Stimulated activated CD8-positive, alpha-beta memory T cell treated with anti-CD3 and anti-CD28 coated beads, Interleukin-4, amount 100 ng/mL, for 4 hours (primary cell): ENCODE measurements at places on chromosomes 5 and 9.

DNA sequence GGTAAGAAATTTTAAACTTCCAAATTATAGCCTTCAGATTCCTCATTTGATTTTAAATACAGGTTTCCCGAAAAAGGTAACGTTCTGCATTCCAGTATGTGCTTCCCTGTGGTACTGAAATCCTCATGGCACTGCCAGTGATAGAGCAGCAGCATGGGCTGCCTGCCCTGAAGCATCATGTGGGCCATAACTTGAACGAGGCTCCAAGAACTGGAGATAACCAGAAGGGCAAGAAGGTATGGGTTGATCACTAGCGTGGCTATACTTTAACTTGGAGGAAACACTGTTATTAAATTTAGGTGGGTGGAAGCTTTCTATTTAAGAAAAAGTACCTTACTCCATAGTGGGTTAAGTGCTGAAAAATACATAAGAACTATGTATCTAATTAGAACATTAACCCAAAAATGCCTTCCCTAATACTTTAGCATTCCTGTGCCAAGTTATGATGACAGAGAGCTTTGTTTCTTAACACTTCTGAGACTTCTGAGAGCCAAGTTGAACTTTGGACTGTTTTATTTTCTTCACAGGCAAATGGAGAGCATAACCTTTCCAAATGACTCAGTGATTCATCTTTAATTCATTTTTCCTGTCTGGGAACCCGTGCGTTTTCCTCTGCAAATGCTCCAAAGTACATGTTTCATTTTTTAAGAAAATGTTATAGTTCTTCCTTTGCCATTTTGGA lies 191.5 kb upstream of the GNA14 start:
- no peak for DNase-seq

- DNase-seq, result no peak
Observed at GRCh38 chr5:61624553-61625136, 292.6 kb downstream of the ZSWIM6 start.

DNA sequence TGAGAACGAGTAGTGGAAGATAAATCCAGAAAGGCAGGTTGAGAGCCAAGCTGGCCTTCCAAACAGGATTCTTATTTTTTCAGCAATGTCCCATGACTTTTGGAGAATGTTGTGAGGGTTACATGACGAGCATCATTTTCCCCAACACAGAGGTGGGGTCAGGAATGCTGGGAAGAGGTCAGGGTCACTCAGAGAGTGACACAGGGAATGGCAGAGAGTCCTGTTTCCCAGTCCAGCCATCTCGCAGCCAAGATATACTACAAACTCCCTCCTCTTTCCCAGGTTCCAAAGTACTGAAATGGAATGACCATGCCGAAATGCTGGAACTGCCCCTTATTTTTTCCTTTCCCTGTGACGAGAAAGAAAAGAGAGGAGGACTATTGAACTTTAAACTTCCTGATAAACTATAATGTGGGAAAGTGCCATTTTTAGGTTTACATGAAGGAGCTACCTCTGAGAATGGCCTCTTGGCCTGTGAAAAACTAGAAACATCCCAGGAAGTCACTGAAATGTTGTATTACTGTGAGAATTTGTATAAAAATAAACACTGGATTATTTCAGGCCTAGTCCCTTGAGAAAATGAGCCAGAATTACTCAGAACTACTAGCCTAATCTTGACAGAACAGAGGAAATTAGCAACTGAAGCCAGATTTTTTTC lies 420.4 kb downstream of the CETN3 start:
- no peak for DNase-seq

GRCh38 chr9:99189887-99190596 lies 31.7 kb downstream of the ALG2 start:
- DNase-seq, result no peak

DNA sequence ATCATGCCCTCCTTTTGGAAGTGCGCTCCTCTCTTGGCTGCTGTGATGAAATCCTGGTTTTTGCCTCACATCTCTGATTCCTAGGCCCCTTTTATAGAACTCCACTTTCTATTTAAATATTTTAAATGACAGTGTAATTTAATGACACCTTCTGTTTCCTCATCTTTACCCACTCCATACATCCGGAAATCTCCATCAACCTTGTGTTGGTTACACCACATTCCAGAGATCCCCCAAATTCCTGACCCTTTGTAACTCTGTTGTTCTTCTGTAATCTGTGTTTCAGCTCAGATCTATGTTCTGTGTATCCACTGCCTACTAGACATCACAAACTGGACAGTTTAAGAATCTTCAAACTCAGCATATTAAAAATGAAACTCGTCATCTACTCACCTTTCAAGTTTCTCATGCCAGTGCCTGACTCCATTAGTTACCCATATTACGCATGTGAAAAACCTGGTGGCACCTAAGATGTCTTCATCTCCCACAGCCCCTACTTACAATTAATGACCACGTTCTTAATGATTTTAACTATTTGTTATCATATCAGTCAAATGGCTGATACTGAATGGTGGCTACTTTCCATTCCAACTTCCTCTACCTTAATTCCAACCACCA lies 25.1 kb downstream of the PARP8 start:
- no peak for DNase-seq

DNA sequence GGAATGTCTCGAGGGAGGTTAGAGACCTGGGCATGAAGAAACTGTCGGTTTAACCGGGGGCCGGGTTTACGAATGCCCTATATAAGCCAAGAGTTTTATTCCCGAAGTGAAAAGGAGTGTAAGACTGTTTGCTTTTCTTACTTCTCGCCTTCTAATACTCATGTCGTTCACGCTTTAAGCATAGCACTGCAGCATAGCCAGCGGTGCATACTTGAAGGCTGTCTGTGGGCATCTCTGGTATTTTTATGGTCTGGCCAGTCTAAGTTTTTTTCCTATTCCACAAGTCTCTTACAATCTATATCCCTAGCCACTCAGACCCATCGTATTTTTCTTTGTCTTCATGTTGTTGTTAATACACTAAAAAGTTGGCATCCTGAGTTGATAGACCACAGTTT lies 1.2 kb downstream of the UHRF2 start:
- no peak for DNase-seq

- no peak for DNase-seq
Observed at GRCh38 chr5:72378639-72379289, 58.6 kb downstream of the PTCD2 start.

- no peak for DNase-seq
Observed at GRCh38 chr5:126079266-126079665, 343.9 kb upstream of the GRAMD2B start.

- no peak for DNase-seq
Observed at GRCh38 chr9:33017283-33018041, 7.6 kb upstream of the DNAJA1 start.

- DNase-seq, result no peak
Observed at GRCh38 chr5:175521313-175521833, 43.0 kb downstream of the SFXN1 start.

GRCh38 chr5:142425286-142426065 lies 100.7 kb upstream of the SPRY4 start:
- no peak for DNase-seq

DNA sequence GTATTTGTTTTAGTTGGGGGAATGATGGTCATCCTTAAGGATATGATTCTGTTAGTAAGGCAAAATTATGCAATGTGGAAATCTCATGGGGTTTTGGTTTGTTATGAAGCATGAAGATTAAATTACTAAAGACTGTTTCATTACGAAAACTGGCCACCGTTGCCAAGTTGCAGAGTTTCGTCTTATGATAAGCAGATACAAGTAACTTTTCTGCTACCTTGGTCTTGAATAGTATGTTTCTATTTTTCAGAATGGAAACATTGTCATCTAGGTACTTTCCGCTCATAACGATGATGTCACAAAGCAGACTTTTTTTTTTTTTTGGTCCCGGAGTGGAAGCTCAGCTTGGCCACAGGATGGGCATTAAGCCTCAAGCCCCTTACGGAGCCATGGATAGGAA lies 4.2 kb downstream of the CCNI2 start:
- DNase-seq, result no peak

- no peak for DNase-seq
Observed at GRCh38 chr9:112489039-112489546, 2.5 kb downstream of the KIAA1958 start.

GRCh38 chr5:39598661-39599248 lies 174.0 kb upstream of the DAB2 start:
- DNase-seq, result no peak

GRCh38 chr5:41087461-41087860 lies 16.3 kb upstream of the MROH2B start:
- no peak for DNase-seq

DNA sequence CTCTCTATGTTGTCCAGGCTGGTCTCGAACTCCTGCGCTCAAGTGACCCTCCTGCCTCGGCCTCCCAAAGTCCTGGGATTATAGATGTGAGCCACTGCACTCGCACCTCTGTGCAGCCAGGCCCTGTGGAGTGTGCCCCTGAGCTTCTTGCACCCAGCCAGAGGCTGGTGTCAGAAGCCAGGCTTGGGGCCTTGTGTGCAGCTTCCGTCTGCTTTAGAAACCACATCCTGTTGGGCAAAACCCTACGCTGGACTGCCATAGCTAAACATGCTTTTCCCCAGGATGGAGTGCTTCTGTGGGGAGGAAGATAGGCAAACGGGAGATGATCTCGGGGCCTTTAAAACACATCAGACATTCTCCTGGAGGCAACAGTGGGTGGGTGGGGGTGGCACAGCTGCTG lies 40.1 kb downstream of the PRRT1B start:
- no peak for DNase-seq

DNA sequence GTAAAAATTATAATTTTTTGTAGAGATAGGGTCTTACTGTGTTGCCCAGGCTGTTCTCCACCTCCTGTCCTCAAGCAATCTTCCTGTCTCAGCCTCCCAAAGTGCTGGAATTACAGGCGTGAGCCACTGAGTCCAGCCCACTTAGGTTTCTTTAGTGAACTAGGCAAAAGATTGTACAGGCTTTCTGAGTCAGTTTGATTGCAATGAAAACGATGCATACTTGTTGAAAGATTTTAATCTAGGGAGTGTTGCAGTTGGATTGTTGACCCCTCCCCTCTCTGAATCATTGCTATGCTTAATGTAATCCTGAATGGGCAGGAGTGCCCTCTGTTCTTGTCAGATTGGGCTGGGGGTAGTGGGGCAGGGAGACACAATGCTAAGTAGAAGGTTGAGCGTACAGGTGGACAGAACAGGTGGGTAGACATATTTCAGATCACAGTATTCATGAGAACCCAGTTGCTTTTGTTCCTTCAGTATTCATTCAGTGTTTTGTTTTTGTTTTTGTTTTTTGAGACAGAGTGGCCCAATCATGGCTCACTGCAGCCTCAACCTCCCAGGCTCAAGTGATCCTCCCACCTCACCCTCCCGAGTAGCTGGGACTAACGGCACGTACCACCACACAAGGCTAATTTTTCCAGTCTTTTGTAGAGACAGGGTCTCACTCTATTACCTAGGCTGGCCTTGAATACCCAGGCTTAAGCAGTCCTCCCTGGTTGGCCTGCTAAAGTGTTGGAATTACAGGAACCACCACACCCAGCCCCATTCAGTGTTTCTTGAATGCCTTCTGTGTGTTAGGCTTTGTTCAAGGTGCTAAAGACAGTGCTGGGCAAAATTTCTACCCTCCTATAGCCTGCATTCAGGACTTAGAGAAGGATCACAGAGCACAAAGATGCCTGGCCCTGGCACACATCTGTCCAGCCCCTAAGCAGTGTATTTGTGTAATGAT lies 70.1 kb downstream of the KIAA1958 start:
- DNase-seq, result no peak

- DNase-seq, result no peak
Observed at GRCh38 chr5:56346741-56347535, 113.8 kb upstream of the ANKRD55 start.

GRCh38 chr5:118692811-118693342 lies 295.5 kb downstream of the DTWD2 start:
- DNase-seq, result no peak

- no peak for DNase-seq
Observed at GRCh38 chr9:130340011-130340410, 74.5 kb downstream of the HMCN2 start.

DNA sequence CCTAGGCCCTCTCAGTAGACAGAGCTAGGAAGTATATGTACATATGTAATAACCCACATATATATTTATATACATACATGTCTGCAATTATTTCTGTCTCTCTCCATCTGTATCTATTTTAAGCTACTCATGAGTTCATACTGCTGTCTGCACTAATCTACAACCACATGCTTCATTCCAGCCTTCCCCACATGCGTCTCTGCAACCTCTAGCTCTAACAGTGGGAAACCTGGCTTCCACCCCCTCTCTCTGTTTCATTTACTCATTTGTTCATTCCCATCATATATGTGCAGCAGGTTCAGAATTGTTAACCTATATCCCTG lies 23.3 kb downstream of the DCANP1 start:
- DNase-seq, result no peak
